ENCODE measurements at places on chromosomes 7 and 10.

GRCh38 chr10:54961040-54961439, 160.0 kb upstream of the PCDH15 start:
- no peaks in the 10 kb centered on the region for H3K4me1 ChIP-seq
- DNase-seq: no peak
- H3K4me3 ChIP-seq: no peak overlapping the region
- H3K36me3 ChIP-seq: no peaks in the 10 kb centered on the region

DNA sequence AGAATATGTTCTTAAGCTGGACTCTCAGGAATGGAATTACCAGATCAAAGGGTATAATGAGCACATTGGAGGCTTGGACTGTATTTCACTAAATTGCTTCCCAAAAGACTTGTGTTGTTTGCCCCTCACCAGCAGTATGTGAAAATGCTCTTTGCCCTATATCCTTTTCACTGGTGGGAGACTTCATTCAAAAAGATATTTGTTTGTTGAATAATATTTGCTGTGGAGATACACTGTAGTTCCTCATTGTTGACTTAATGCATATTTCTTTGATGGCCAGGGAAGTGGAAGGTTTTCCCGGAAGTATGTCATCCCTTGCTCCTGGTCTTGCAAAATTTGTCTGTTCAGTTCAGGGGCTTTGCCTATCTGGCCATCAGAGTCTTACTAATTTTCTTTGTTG, 19.4 kb downstream of the GSTO2 start:
- peaks cover 38% of the 10 kb centered on the region for H3K27me3 ChIP-seq
- no peak overlapping the region for H3K27ac ChIP-seq
- H3K36me3 ChIP-seq: no peaks in the 10 kb centered on the region
- DNase-seq: no peak
- H3K4me1 ChIP-seq: peaks cover 11% of the 10 kb centered on the region

DNA sequence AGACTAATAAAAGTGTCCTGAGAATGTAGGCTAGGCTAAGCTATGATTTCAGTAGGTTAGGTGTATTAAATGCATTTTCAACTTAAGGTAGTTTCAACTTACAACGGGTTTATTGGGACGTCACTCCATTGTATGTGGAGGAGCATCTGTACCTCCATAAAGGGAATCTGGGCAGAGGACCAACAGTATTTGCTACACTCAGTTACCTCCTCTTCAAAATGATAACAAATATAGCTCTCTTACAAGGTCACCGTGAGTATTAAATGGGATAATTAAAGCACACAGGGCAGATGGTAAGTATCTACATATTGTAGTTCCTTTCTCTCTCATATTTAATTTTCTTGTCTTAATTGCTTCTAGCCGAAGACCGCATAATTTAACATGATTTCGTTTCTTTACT, 59.0 kb upstream of the FGL2 start:
- peaks cover 3% of the 10 kb centered on the region for H3K36me3 ChIP-seq
- DNase-seq: no peak
- no peak overlapping the region for H3K27ac ChIP-seq
- no peaks in the 10 kb centered on the region for H3K4me1 ChIP-seq
- no peaks in the 10 kb centered on the region for H3K27me3 ChIP-seq

- no peak for DNase-seq
- no peak overlapping the region for H3K27ac ChIP-seq
- H3K27me3 ChIP-seq: peaks cover 9% of the 10 kb centered on the region
Measured at GRCh38 chr7:121558288-121558687, 162.2 kb upstream of the FAM3C start.

- H3K4me1 ChIP-seq: no peaks in the 10 kb centered on the region
- no peak overlapping the region for H3K4me3 ChIP-seq
- no peaks in the 10 kb centered on the region for H3K36me3 ChIP-seq
- H3K27me3 ChIP-seq: peaks cover 25% of the 10 kb centered on the region
- H3K27ac ChIP-seq: no peak overlapping the region
Measured at GRCh38 chr10:112280205-112280921, 2.8 kb upstream of the TECTB start.

GRCh38 chr7:36999626-37000485, 275.6 kb upstream of the AOAH start:
- DNase-seq: no peak
- H3K4me3 ChIP-seq: no peak overlapping the region
- no peak overlapping the region for H3K27ac ChIP-seq
- no peaks in the 10 kb centered on the region for H3K27me3 ChIP-seq

All from activated CD8-positive, alpha-beta memory T cell treated with anti-CD3 and anti-CD28 coated beads, Interleukin-2, amount 10 ng/mL, durations not matched to agents 7 days and 5 days (primary cell).